SJCRH30 (cell line): ENCODE measurements at places on chromosomes 7 and 10.

DNA sequence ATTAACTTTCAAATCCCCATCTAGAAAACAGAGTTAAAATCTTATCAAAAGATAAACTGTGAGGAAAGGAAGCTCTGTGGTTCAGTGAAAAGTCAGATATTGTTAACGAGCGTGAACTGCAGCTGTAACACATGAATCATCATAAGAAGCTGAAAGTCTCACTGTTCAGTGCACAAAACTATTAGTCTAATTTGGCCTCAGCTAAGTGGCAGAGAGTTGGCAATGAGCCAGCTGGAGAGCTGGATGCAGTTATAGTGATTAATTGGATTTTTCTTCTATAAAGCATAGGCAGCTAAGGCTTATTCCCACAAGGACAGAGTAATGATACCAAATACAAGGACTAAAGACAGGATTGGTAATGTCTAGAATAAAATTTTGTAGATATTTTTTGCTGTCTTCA lies 101.1 kb upstream of the ABCB5 start:
- DNase-seq = peak; percentile 92

DNA sequence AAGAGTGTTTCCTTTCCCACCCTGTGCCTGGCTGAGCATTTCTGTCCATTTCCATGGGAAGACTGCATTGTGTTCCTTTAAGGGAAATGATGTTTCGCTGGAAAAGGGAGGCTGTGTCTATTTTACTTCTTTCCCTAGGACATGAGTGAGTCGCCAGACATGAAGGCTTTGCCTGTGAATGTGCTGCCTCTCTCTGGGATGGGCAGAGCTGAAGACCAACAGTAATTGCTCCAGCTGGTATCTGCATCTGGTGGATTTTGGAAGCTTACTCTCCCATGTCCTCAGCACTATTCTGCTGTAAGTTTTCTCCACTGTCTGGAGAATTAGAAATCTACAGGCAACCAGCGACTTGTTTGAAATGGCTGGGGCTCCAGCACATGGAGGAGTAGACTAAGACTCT lies 264.6 kb upstream of the BMPER start:
- DNase-seq = no peak

DNA sequence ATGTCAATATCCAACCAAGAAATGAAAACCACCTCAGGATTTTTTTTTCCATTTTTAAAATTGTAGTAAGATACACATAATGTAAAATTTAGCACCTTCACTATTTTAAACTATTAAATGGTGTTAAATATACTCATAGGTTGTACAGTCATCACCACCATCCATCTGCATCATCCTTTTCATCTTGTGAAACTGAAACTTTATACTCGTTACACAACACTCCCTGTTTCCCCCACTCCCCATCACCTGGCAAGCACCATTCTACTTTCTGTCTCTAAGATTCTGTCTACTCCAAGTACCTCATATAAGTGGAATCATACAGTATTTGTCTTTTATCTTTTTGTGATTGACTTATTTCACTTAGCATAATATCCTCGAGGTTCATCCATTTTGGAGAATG lies 335.2 kb upstream of the NPSR1 start:
- DNase-seq = no peak

DNA sequence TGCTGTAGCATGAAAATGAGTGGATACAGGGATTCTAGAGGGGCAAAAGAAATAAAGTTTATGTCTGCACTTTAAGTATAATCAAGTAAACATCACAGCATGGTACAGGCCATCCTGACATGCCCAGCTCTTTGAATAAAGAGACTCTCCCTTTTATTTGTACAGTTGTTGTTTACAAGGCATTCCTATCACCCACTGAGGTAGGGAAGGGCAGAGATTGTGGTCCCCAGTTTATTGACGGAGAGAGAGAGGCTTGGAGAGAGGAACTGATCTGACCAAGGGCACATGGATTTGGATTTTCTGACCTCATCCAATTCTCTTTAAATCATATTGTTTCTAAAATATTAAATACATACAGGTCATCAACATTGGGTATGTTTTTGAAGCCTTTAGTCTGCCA lies 53.9 kb downstream of the TACC2 start:
- no peak for DNase-seq

- peak; percentile 47 for DNase-seq
These were observed 69.0 kb downstream of the ADD3 start for GRCh38 chr10:110076559-110077318.

DNA sequence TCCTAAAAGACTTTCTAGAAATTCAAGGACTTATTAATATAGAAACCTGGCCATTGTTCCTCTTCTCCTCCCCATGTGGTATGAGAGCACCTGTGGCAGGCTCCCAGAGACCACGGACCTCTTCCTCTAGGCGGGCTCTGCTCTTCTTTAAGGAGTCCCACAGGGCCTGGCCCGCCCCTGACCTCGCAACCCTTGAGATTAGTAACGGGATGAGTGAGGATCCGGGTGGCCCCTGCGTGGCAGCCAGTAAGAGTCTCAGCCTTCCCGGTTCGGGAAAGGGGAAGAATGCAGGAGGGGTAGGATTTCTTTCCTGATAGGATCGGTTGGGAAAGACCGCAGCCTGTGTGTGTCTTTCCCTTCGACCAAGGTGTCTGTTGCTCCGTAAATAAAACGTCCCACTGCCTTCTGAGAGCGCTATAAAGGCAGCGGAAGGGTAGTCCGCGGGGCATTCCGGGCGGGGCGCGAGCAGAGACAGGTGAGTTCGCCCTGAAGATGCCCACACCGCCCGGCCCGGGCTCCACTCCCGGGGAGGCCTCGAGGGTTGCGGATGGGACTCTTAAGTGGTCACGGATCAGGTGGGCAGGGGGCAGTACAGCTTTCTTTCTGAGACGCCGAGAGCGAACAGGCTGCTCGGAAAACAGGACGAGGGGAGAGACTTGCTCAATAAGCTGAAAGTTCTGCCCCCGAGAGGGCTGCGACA lies at the start of gene SLC26A4:
TSS of gene SLC26A4 (plus strand) at position 448 of the 700 bp plus-strand sequence. CDS start 814 bp downstream, outside the sequence.
- peak; percentile 32 for DNase-seq

DNA sequence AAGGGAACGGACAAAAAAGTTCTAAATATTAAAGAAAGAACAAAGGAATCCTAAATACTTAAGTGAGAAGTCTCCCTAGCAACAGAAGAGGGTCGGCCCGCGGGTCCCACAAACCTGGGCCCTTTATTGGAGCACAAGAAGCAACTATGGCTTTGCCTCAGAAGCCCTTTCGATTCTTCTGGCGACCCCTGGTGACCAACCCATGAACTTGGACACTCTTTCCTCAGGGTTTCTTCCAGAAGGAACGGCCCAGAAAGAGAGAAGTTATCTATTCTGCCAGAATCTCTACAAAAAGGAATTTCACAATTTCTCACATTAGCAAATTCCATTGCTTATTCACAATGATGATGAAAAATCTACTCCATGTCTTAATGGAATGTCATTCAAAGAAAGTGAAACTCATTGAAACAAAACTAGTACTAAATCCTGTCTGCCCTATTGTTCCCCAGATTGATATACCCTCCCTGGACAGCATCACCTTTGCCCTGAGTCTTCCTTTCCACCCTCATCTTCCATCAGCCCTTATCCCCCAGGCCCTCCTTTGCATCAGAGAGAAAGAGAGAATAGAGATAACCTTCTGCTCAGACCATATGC lies 43.7 kb downstream of the CPVL start:
- peak; percentile 69 for DNase-seq

DNA sequence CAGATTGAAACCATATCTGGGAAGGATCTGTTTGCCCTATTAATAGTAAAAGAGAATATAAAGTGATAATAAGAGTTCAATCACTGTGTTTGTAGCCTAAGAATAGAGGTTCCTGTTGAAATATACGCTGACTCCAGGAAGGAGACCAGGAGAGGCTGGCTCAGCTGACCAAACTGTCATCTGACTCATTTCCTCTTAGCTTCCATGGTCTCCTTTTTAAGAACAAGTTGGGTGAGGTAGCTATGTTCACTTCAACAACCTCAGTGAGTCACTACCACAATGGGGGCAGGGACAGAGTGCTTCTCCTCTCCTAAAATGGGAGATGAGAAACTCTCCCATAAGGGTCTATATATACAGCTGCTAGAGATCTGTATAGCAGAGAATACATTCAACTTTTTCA lies 543.3 kb downstream of the CALN1 start:
- no peak for DNase-seq

DNA sequence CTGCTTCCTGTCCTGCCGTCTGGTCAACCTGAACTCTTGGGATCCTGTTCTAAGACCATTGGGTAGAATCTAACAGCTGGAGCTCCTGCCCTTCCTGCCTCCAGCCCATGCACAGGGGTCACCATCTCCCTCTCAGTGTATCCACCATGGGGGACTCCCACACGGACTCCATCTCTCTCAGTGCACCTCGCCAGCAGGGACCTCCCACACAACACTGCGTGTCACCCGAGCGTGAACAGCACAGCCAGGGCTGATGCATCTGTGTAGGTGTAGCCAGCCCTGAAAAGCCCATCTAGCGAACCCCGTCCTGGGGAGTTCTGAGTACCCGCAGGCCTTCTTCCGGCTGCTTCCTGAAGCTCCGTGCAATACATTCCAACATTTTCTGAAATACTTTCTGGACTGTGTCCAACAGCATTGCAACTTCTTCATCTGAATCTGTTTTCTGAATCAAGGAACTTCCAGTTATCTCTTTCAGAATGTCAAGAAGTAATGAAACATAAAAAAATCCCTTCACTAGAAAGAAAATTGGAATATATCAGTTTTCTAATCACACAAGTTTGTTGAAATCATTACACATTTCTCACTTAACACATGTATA lies 52.5 kb downstream of the NCAPG2 start:
- no peak for DNase-seq

GRCh38 chr7:142001163-142001874 lies 5.6 kb downstream of the MGAM start:
- no peak for DNase-seq

DNA sequence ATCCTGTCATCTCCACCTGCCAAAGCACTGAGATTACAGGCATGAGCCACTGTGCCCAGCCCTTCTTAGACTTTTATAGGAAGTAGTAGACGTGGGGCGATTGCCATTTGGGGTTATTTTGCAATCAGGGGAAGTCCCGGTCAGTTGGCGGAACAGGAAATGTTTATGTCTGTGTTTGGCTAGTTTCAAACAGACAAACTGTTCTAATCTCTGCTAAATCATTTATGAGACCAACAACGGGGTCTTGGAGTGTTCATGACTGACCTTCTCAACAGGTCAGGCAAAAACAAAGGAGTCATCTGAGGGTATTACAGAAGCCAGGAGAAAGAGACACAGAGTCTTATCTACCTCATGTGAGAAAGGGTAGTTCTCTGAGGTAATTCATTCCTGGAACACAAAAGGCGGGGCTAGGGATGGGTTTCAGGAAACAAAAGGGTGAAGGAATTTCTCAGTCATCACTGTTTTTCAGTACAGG lies 6.6 kb upstream of the TPK1 start:
- no peak for DNase-seq

DNA sequence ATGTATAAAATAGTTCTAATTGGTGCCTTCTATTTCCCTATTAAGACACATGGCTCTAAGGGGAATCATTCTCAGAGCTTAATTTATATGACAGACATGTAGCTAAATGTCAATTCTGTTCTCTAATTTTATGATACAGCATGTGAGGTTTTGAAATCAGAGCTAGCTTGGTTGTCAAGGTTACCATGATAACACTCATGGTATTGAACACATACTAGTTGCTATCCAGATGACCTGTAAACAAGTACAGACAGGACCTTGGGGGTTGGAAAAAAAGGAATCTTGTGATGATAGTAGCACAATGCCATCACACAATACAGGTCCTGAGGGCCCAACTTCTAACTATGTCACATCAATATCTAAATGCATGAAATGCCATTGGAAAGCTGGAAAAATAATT lies 49.2 kb downstream of the RHOBTB1 start:
- DNase-seq = no peak

GRCh38 chr7:121874298-121874697 lies 1.3 kb downstream of the PTPRZ1 start:
- no peak for DNase-seq

DNA sequence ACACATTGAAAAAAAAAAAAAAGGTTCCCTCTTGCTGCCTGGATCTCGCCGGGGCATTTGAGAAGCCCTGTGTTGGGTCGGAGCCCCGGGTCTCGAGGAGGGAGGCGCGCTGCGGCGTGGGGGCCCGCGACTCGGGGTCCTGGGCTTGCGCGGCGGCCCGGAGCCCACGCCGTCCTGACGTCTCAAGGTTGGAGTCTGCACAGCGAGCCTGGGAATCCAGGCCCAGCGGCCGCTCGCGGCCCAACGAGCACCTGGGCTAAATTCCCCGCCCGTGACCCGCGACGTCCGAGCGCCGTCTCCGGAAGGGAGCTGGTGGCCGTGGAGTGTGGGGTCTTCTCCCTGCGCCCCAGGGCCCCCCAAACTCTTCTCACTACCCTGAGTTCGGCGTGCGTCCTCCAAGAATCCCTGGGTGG lies 1.4 kb upstream of the CTBP2 start:
- DNase-seq = peak; percentile 11

DNA sequence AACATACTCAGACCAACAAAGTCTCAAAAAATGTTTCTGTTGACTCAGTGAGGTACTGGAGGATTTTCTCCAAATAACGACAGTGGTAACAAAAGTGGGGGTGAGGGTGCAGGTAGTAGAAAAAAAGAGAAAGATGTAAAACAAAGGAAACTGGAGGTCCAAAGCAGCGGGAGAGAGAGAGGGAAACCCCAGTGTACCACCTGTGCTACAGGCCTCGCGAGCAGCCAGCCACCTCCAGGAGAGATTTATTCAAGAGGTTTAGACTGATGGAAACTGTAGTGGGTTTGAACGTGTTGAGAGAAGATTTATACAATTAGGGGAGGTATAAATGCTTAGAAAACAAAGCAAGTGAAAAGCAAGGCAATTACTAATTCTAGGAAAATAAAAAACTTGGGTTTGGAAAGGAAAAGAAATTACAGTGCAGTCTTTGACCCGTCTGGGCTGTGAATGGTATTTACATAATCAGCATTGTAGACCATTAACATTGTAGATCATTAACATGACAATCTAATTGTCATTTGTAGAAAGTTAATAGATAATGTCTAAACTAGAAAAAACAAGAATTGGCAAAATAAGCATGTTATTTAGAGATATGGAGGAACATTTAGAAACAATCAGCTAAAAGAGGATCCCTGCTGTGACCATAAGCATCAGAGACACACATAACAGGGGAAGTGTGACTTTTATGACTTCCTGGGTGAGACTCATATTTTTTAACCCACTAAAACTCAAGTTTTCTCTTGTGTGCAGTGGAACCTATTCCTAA lies 180.0 kb downstream of the RELN start:
- no peak for DNase-seq

DNA sequence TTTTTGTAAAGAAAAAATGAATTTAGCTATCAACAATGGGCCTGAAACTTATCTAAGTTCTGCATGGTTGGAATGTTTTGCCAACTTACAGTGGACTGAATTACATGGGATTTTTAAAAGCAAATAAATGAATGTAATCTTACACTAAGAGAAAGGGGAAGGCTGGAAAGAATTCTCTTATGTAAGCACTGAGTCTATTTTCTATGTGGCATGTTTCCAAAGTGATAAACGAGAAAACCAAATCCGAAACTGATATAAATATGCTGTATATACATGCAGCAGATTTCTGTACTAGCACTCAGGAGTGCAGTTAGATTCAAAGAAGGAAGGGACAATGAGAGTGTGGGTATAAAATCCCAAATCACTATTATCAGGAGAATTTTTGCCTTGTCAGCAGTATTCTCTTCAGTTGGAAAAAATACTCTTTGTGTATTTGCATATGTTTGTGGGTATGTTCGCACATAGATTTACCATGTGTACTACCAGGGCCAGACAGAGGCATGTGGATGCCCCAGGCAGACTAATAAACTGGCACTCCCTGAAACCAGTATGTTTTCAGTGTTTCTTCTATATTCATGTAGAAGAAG lies 334.3 kb upstream of the SEMA3D start:
- DNase-seq = peak; percentile 22
